ENCODE measurements at places on chromosomes 7 and 10. TPM values are rescaled to one million over a fixed set of nuclear protein-coding genes. Genes with fewer than 3 reads are reported as not detected.

DNA sequence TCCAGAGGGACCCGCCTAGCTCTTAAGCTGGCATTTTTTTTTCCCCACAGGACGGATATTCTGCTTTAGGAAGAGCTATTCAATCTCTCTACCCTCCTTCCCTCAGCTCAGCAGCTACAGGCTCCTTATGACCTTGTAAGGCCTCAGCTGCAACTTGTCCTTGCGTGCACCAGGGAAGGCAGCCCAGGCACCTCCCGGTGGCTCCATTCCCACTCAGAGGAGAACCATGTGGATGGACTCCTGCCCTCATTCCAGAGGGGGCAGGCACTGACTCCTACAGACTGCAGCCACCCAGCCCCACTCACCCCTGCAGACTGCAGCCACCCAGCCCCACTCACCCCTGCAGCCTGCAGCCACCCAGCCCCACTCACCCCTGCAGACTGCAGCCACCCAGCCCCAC is 73.7 kb downstream of the ITIH5 start:
- DNase-seq: no peak

DNA sequence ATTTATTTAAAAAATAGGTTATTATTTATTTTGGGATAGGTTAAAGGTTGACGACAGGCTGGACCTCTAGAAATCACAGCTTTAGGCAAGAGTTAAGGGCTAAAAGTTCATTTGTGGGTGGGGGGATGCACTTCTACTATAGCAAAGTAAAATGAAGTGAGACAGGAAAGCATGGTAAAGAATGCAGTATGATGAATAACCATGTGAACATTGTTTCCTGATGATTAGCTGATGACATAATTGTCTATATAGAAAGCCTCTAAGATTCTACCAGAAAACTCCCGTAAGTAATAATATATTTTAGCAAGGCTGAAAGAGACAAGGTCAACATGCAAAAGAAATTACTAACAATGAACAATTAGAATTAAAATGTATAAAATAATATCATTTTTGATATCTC is 25.7 kb upstream of the PRSS37 start:
- DNase-seq: no peak

DNA sequence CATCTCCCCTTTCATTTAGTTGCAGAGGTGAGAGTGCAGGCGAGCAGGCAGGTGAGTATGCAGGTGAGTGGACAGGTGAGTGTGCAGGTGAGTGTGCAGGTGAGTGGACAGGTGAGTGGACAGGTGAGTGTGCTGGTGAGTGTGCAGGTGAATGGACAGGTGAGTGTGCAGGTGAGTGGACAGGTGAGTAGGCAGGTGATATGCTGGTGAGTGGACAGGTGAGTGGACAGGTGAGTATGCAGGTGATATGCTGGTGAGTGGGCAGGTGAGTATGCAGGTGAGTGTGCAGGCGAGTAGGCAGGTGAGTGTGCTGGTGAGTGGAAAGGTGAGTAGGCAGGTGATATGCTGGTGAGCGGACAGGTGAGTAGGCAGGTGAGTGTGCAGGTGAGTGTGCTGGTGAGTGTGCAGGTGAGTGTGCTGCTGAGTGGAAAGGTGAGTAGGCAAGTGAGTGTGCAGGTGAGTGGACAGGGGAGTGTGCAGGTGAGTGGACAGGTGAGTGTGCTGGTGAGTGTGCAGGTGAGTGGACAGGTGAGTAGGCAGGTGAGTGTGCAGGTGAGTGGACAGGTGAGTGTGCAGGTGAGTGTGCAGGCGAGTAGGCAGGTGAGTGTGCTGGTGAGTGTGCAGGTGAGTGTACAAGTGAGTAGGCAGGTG is 165.6 kb downstream of the ADARB2 start:
- DNase-seq: no peak

The KIFBP gene
- total RNA-seq: 59.3 TPM

- DNase-seq: no peak
These were observed 533.9 kb downstream of the TCERG1L start for GRCh38 chr10:130777507-130778165.

The DGKB gene
- total RNA-seq: 0.36 TPM

DNA sequence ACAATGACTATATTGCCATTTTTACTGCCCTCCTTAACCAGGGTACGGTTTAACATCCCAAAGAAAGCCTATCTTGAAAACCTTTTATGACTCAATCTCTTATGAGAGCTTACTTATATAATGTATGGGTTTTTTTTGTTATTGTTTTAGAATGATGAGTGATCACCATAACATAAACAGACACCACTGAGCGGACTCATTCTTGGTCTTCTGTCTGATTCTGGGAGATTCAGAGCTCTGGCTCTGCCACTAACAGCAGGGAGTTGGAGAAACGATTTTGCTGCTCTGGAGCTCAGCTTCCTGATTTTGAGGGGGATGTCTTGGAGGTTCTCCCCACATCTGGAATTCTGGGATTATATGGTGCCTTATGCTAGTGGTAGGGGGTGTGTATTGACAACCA is 244.1 kb downstream of the FRMD4A start:
- peak; percentile 16 for DNase-seq

- DNase-seq: peak; percentile 56
These were observed 32.8 kb upstream of the ARHGAP12 start for GRCh38 chr10:31961277-31962074.

DNA sequence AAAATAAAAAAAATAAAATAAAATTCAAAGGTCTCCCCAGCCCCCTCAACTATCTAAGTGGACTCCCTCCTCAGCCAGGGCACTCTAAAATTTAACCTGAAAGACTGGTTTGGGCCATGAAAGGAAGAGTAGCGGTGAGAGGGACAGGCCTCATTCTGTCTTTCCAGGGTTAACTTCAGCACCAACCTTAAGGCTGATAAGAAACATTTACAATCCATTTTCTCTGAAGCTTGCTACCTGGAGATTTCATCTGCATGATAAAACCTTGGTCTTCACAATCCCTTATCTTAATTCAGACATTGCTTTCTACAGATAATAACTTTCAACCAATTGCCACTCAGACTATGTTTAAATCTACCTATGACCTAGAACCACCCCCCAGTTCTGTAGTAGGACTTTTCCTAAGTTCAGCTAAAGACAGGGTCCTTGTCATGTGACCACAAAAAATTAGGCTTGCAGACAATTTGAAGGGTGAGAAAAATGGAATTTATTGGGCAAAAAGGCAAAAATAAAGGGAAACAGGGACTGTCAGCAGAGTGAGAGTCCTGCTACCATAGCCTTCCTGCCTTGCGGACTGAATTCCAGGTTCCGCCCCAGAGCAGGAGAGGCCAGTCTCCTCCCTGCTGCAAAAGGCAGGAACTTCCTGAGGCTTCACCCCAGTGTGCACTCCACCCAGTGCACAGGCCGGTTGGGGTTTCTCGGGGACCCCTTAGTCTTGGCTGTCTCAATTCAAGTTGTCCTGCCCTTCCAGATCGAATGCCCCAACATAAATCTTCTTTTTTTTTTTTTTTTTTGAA is 26.0 kb downstream of the AGK start:
- no peak for DNase-seq
